Activated CD4-positive, alpha-beta T cell treated with anti-CD3 and anti-CD28 coated beads, Interleukin-2, amount 50 U/mL, for 4 hours (primary cell): ENCODE measurements at places on chromosomes 7 and 10.

DNA sequence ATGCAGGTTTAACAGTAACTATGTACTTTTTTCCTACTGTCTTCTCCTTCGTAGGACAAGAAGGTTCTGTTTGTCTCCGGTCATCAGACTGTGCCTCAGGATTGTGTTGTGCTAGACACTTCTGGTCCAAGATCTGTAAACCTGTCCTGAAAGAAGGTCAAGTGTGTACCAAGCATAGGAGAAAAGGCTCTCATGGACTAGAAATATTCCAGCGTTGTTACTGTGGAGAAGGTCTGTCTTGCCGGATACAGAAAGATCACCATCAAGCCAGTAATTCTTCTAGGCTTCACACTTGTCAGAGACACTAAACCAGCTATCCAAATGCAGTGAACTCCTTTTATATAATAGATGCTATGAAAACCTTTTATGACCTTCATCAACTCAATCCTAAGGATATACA, 2.4 kb downstream of the DKK1 start:
- DNase-seq: no peak

DNA sequence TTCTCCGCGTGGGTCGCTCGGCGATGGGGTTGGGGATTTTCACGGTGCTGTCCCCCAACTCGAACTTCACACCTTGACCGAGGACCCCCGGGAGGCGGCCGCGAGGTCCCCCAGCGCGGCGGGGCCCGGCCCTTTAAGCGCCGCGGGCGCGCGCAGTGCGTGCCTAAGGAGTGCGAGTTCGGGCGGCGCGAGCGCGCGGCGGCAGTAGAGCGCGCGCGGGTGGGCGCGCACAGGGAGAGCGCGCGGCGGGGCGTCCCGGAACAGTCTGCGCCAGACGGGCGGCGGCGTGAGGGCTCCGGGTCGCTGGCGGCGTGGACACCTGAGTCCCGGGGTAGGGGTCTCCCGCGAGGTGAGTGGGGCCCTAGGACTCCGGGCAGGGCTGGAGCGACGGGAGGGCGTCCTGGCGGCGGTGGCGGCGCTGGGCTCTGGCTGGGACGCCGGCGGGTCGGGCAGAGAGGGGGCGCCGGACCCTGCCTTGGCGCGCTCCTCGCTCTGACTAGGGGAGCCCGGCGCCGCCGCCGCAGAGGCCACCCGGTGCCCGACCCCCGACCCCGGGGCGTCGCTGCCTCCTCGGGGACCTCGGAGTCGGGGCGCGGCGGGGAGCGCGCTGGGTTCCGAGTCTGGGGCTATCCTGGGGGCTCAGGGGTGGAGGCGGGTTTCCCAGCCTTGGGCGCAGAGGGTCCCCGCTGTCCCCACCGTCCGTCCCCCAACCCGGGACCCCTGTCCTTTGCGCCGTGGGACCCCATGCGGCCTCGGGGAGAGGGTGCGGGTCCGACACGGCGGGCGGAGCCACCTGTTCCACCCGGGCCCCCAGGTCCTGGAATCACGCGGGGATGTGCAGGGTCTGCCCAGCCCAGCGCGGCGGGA, at the start of gene PROSER2:
Gene PROSER2, plus strand, starts transcription at position 235 of the 867 bp plus-strand sequence. CDS start 28,722 bp downstream, outside the sequence.
- peak; percentile 5 for DNase-seq

DNA sequence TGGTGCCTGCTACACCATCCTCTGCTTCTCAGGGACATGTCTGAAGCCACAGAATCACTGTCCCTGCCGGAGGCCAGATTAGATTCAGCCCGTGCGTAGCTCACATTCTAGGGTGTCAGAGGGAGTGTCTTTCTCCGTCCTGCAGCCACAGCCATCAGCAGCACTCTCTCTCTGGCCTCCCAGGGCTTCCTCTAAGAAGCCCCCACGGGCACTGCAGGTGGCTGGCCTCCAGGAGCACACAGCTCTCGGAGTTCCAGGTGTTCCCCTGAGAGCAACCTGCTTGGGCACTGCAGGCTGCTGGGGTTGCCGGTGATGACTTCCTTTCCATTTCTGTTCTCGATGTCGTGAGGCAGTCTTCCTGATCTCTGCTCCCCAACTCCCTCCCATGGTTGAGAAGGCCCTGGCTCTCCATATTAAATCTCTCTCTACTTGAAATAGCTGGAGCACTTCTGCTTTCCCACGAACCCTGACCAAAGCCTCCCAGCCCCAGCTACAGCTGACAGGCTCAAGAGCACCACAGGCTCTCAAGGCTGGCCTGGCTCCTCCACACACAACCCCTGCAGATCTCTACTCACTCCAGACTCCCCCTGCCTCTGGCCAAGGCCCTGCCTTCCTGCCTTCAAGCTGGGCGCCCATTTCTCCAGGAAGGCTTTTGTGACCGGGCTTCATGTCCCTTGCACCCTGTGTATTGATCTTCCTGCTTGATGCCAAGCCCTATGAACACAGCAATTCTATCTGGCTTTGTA, 49.0 kb upstream of the TMEM72 start:
- no peak for DNase-seq

DNA sequence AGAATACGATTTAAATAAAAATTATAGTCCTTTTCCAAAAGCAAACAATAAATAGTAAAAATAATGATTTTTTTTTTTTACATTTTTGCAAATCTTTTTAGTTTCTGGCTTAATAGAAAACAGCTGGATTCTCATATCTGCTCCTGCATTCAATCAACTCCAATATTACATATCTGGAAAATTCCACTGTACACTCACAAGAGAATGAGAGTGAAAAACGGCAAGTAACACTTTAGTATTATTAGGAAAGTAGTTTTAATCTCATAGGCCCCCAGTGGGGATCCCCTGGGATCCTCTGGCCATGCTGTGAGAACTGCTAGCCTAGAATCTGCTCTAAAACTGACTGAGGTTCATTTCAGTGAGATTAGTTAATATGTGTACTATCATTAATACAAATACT, 128.6 kb upstream of the LRRN3 start:
- DNase-seq: no peak

- DNase-seq: no peak
These were observed 30.5 kb downstream of the CPED1 start for GRCh38 chr7:121019018-121019417.

DNA sequence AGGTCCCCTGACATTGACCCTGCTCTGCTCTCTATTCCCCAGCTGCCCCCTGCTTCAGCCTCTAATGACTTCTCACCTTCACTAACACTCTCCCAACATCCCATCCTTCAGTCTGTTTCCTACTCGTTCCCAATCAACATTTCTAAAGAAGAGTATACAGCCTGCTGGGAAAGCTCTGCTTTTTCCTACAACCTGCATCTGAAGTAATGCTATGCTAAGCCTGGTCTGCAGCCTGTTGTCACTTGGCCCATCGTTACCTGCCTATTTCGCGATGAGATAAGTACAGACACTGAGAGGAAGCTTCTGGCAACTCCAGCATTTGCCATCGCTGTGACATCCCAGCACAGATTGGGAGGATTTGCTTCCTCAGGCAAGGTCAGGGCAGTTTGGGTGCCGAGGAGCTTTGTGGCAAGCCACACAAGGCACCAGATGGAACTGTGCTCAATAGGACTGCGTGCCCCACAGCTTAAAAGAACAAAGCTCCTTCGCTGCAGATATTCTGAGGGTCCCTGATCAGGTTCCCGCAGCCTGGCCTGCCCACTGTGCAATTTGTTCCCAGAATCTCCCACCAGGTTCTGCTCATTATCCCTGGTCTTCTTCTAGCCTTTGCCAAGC, 51.4 kb downstream of the PKD1L1 start:
- DNase-seq: no peak

DNA sequence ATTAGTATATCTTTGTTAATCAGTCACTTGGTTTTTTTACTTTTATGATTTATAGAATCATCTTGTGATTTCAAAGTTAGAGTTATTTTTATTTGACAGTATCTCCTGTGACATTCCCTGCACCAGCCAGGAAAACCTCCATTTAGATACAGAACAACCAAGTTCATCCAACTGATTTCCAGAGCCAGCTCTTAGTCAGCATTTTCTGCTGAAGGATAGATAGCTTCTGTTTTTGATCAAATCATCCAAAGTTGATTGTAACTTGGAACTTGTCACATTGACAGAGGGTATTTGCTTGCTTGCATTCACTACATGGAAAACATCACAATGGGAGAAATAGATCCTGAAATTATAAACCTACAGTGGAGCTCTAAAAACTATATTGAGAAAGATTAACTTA, 122.6 kb downstream of the PON1 start:
- no peak for DNase-seq

DNA sequence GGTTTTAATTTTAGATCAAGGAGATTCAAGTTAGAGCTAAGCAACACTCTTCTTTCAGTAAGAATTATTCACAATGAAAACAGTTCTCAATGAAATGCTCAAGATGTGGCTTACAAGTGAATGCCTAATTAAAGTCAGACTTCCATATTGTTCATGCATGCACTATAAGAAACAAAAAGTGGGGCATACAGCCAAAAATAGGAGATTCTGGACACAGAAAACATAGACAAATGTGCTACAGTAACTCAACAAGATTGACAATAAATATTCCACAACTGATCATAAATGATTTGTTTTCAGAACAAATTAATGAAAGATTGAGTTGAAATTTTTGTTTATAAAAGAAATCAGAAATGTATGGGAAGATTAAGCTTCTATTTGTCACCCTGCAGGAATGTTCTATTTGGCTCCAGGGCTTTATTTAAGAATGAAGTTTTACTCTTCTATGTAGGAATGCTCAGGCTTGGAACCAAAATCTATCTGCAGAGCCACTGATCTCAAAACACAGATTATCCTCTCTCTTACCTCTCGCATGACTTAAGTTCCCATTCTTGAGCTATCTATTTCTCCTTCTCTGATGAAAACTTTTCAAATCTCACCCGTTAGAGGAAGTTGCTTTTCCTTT, 89.0 kb upstream of the PIP4K2A start:
- DNase-seq: no peak

GRCh38 chr7:128398016-128398840, 11.6 kb downstream of the IMPDH1 start:
- peak; percentile 29 for DNase-seq

DNA sequence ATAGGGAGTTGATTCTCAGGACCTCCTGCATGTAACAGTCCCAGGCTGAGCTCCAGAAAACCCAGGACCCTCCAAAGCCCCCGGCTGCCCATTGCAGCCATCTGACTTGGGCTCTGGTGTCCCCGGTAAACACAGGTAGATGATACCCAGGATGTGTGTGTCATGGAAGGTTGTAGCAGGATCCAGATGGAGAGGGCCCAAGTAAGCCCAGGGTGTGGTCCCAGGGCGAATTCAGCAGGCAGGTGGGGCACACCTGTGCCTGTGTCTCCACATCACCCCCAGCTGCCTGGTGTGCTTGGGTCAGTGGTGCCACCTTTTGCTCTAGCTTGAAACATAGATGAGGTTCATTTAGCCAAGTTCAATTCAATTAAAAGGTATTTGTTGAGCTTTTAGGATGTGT, 524.1 kb downstream of the GLRX3 start:
- DNase-seq: no peak

DNA sequence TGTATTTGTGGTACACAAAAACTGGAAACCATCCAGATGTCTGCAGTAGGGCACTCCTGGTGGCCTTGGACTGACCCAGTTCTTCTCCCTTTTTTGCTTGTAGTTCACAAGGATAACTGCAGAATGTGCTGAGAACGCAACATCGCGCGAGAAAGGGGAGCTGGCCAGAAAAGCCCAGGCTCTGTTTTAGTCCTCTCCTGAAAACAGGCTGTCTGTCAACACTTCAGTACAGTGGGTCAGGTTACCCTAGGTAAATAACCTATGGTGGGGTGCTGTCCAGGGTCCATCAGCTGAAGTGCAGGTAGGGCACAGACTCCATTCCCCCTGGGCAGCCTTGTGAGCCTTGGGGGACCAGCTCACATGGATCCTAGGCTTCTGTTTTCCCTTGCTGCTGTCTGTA, 495.8 kb downstream of the MDFIC start:
- no peak for DNase-seq

DNA sequence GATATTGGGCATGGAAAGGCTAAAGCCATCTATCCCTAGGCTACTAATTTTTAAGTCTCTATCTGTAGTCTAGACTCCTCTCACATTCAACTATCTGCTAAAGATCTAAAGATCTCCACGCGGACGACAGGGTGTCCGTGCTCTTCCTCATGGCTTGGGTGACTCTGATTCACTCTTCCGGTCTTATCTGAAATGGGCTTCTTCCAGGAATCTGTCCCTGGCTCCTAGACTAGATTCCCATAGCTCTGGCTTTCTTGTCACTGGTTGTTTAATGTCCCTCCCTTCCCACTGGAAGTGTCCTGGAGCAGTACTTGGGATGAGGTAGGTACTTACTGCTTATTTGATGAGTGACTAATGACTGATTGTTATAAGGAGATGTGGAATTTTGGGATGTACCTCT, 62.0 kb upstream of the PODXL start:
- DNase-seq: no peak
